Activated effector memory CD4-positive, alpha-beta T cell treated with Interleukin-2 at 50 U/mL for 16 hours (primary cell): ENCODE measurements at places on chromosomes 1 and 21.

- DNase-seq = no peak
Measured at GRCh38 chr1:211742889-211743529, 67.6 kb upstream of the NEK2 start.

DNA sequence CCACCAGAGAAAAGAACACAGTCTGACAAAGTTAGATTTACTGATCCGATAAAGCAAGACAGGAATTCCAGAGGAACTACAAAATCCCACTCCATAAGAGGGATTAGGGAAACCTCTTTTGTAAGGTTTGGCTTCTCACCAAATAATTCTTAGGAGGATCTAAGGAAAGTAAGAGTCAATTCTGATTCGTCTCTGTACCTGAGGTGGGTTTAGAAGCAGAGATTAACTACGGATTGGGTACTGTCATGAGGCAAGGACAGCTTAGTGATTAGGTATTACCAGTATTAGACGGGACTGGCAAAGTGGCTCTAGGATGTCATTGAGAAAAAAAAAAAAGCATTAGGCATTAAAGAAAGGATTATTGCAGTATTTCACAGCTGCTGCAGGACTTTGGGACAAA lies 371.7 kb upstream of the BRINP3 start:
- DNase-seq = no peak

DNA sequence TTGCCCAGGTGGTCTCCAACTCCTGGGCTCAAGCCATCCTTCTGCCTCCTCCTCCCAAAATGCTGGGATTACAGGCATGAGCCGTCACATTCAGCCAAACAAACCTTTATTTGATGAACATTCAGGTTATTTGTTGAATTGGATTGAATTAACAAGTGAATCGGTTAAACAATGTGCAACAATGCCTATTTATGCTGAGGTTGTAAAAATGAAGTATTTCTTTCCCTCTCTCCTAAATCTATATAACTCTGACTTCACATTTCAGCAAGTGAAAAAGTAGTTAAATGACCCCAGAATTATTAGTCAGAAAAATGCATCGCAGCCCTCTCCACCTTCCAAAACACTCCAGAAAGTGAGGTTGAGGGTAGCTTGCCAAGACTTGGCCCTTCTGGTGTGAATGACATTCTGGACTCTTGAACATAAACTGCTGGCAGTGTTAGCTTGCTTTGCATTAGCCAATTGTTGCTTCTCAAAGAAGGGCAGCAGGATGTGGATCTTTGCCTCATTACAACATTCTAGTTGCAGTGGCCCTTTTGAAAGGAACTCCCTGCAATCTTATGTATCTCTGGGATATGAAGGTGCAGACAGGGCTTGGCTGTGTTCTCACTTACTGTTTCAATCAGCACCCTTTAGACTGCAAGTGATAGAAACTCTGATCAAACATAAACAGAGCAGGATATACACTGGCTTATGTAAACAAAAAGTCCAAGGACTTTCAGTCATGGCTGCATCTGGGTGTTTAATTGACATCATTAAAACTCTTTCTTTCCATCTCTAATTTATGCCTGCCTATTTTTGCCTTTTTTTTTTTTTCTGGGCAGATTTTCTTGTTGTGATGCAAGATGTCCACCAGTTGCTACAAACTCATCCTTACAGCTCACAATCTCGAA lies 22.4 kb downstream of the EDN2 start:
- DNase-seq = no peak

GRCh38 chr1:114040273-114041015 lies 61.2 kb downstream of the OLFML3 start:
- DNase-seq = no peak

DNA sequence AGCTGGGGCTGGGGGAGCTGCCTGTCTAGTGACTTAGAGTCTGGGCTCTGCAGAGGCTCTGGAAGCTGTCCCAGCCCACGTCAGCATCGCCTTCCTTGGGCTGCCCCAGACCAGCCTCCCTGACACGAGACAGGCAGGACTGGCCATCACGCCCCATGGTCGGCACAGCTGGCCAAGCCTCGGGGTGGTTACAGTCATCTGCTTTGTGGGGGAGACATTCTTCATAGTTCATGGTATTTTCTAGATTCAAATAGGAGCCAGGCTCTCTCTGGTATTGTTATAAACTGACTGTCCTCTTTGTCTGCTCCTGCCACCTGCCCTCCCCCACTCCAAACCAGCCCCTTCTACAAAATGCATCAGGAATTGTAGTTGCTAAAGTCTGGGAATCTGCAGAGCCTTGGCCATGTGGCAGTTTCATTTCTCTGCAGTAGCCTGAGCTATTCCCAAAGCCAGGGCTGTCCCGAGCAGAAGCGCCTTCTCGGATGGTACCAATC lies 29.4 kb downstream of the OLFML2B start:
- no peak for DNase-seq

DNA sequence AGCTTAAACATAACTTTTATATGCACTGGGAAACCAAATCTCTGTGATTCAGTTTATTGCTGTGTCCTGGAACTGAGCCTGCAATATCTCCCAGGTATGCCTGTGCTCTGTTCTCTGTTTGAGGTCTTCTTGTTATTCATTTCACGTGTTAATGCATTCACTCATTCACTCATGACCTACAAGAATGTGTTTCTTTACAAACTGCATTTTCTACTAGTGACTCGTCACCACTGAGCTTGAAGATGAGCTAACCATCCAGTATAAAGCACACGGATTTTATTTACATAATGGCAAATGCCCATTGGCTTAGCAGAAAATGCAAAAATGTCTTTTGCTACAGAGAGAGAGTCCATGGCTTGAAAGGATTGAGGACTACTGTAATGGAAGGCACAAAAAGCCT lies 75.0 kb upstream of the DUSP10 start:
- no peak for DNase-seq

GRCh38 chr21:42396799-42397745 lies 1.2 kb upstream of the TMPRSS3 start:
- DNase-seq = no peak

GRCh38 chr1:214259353-214259977 lies 21.5 kb upstream of the SMYD2 start:
- DNase-seq = no peak

GRCh38 chr1:207898260-207898659 lies 12.7 kb downstream of the CD34 start:
- no peak for DNase-seq

GRCh38 chr1:62082456-62083363 lies 111.9 kb upstream of the L1TD1 start:
- peak; percentile 3 for DNase-seq

GRCh38 chr1:192959657-192960186 lies 99.4 kb downstream of the UCHL5 start:
- no peak for DNase-seq

GRCh38 chr1:241679961-241680360 lies 27.9 kb downstream of the WDR64 start:
- DNase-seq = no peak

GRCh38 chr1:205567716-205568115 lies 63.2 kb downstream of the CDK18 start:
- no peak for DNase-seq

GRCh38 chr1:43221797-43222196 lies 48.0 kb upstream of the TMEM125 start:
- no peak for DNase-seq

GRCh38 chr1:208538587-208538986 lies 294.4 kb upstream of the PLXNA2 start:
- DNase-seq = no peak

GRCh38 chr1:203069030-203069747 lies 16.6 kb downstream of the MYOG start:
- no peak for DNase-seq

GRCh38 chr1:119885903-119886783 lies 10.2 kb downstream of the ADAM30 start:
- DNase-seq = peak; percentile 29

GRCh38 chr1:181452746-181453145 lies 30.6 kb upstream of the CACNA1E start:
- no peak for DNase-seq

GRCh38 chr1:83545066-83545862 lies 453.7 kb downstream of the TTLL7 start:
- DNase-seq = no peak

GRCh38 chr1:66464351-66464750 lies 69.6 kb upstream of the SGIP1 start:
- no peak for DNase-seq

GRCh38 chr1:117171900-117172511 lies 38.7 kb downstream of the VTCN1 start:
- DNase-seq = no peak

DNA sequence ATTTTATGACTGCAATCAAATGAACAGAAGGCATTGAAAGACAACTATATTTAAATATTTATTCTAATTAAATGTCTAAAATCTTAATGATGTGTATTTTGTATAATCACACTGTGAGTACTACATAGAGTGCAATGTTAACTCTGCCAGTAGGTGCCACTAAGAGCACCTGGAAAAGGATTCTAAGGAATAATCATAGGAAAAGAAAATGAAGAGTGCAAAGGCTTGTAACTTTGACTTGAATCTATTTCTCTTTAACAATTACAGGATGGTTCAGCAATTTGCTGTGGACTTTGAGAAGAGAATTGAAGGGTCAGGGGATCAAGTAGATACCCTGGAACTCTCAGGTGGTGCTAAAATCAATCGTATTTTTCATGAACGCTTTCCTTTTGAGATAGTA lies 200.4 kb downstream of the DNM3 start:
- DNase-seq = no peak

- no peak for DNase-seq
Measured at GRCh38 chr21:44713130-44713529, 1.8 kb upstream of the TSPEAR start.

DNA sequence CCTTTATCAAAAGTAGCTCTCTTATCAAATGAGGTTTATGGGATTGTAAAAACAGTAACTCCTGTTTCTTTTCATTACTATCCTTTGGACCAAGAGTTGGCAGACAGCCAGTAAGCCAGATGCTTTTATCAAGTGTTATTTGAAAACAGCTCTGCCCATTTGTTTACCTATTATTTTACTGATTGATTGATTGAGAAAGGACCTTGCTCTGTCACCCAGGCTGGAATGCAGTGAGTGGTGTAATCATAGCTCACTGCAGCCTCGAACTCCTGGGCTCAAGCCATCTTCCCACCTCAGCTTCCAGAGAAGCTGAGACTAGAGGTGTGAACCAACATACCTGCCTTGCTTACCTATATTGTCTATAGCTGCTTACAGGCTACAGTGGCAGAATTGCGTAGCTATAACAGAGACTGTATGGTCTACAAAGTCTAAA lies 3.6 kb downstream of the PRKAB2 start:
- DNase-seq = no peak

DNA sequence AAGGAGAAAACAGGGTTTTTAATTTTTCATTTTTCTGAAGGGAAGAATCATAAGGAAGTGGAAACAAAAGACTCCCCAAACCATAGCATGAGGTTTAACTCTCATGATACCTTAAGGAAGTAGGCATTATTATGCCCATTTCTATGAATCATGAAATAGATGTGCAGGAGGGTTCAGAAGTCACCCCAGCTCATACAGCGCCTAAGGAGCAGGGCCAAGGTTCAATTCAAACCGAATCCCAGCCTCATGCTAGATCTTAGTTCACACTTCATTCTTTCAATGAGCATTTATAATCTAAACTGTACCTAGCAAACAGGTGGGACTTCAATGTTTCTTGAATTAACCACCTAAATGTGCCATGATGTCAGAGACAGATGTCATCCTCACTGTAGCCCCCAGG lies 111.9 kb upstream of the SLC25A33 start:
- DNase-seq = no peak

GRCh38 chr1:89725631-89726030 lies 92.7 kb downstream of the LRRC8C start:
- DNase-seq = no peak

GRCh38 chr1:83029050-83029449 lies 969.9 kb downstream of the TTLL7 start:
- DNase-seq = no peak

GRCh38 chr1:19222979-19223824 lies 13.1 kb upstream of the UBR4 start:
- no peak for DNase-seq

DNA sequence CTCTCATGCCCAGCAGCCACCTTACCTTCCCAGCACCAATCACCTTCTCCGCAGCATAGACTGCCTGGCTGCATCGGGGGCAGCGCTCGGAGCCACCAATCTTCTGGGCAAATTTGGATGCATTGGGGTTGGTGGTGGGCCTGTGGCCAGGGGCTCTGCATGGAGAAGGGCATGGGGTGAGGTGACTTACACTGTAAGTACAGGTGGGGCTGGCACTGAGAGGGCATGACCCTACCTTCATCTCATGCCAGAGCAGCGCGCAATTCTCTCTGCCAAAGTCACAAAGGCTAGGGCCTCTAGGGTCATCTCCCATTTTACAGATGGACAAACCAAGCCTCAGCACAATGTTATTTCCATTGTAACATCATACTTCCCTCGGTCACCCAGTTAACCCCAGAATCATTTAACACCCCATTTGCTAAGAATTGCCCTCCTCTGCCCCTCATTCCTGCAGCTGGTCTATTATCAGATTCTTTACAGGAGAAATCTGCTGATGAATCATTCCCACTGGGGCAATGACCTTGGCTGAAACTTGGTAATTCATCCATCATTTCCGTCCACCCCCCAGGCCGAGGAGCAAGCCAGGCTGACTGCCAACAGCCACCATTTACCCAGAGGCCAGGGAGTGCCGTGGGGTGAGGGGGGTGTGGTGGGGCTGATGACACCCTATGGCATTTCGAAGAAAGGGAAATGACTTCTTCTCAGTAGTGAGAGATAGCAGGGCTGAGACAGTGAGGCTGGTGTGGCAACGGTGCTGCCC lies 17.9 kb downstream of the CSRP1 start:
- no peak for DNase-seq

DNA sequence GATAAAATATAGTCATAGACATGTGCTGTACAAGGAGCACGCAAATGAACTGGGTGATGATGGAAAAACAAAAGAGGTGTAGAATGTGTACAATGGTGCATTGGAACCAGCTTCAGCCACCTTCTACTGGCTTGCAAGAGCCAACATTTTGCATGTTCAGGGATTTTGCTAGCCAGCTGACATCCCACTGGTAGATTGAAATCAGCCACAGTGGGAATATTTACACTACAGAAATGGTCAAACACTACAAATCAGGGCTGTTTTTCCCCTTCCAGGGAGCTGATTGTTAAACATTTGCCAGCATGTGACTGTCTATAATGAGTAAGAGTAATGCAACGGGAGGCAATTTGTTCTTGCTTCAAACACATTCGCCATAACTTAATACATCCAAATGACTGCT lies 23.2 kb downstream of the PMVK start:
- no peak for DNase-seq

DNA sequence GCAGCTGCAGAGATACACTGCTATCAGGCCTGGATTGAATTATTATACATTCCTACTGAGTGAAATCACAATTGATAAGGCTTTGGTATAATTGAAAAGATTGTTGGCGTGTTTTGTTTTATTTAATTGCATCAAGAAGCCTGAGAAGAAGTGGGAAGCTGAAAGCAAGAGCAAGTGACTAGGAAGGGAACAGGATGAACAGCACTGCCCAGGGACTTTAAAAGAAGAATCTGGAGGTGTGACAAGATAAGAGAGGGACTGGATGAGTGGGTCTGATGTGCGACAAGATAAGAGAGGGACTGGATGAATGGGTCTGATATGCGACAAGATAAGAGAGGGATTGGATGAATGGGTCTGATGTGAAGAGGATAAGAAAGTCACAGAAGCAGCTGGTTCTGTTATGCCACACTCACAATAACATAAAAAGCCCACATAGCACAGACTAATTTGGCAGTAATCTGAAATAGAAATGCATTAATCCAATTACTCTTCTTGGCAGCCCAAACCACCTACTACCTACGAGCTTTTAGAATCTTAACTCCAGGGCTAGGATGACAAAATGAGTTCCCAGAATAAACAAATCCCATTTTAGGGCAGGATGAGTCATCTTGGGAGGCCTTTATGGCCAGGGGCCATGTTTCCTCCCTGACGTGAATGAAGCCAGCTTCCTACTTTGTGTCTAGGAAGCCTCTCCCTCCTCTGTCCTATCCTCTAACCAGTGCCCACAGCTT lies 129.7 kb downstream of the DUSP10 start:
- DNase-seq = no peak
